PC-3 (cell line): ENCODE measurements at places on chromosomes 4 and X. TPM values are rescaled to one million over a fixed set of nuclear protein-coding genes. Genes with fewer than 3 reads are reported as not detected.

The RHOXF2 gene
- total RNA-seq: not detected in 2 replicates

The ARHGAP36 gene
- total RNA-seq: not detected in 2 replicates

DNA sequence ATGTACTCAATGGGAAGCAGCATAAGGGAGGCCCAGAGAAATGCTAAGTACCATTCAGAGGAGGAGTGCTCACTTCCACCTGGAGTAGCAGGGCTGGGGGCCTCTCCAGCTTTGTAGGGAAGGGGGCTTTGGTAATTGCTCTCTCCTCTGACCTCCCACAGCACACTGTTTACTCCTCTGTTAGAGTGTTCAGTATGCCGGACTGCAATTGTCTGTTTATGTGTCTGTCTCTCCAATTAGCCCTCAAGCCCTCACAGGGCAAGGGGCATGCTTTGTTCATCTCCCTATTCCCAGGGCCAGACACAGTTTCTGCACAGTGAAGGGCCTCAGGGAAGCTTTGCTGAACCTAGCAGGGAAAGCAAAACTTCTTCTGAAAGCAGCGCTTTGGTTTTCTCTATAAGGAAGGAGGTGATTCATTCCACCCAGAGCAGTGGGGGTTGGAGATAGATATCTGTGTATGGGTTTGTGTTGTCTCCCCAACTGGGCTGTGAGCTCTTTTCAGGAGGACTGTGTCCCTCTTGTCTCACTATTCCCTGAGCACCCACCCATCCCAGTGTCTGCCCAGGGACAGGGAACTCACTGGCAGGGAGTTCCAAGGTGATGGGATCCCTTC, 50.0 kb upstream of the VMA21 start:
- DNase-seq: no peak

- peak; percentile 64 for DNase-seq
Observed at GRCh38 chr4:27239641-27240040, 379.0 kb downstream of the STIM2 start.

- DNase-seq: no peak
Observed at GRCh38 chrX:124274438-124275181, 57.9 kb upstream of the TEX13D start.

The NLGN3 gene
- total RNA-seq: 0.23 and 0.29 TPM in 2 replicates

DNA sequence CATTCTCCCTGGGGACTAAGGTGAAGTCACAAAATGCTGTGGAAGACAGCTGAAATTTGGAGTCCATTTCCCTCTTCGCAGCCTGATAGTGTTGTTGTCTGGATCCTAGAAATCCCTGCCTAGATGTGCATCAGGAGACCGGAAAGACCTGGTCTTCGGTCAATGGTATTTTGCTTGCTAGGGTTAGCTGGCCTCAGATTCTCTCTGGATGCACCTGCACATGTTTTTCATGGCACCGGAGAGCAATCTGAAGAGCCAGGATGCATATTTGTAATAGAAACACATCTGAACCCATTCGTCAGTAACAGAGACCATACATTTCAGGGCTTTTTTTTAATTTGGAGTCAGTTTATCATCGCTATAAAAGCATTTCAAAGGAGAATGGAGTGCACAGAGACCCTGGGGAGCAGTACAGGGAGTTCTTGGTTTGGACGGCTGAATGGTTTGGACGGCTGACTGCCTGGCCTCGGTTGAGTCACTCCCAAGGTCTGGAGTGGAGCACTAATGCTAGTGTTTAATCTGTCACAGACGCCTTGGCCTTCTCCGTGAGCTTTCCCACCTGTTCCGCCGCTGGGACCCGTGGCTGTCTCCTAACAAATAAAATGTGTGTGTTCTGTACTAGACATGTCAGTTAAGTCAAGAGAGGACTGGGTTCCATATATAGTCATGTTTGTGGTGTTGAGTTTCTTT, 7.5 kb upstream of the PDLIM3 start:
- DNase-seq: no peak

DNA sequence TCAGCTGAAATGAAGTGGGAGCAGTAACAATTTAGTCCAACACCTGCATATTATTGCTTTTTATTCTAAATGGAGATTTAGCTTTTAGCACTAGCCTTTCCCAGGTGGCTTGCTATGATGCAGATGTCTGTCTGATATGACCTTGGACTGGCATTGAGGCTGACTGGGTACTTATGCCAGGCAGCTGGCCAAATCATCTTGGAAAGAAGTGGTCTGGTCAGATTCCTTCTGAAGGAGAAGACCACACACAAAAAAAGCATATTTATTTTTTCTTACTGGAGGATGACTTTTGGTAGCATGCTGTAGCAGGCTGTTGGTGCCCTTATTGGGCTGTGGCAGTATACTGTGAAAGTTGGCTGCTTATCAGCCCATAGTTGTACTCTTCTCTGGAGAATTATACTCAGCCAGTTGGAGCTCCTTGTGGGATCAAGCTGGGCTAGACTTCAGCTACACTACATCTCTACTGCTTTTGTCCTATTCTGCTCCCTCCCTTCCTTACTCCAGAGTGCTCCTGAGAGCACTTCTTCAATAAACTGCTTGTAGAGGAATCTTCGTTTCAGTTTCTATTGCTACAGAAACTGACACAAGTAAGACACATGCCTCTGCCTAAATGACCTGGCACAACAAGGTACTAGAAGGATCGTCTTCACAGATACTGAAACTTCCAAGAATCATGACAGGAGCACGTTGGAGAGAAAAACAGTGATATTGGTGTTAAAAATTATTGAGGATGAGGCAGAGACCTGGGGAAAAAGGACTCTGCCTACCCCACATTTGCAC, 196.8 kb upstream of the RPS6KA3 start:
- DNase-seq: no peak

DNA sequence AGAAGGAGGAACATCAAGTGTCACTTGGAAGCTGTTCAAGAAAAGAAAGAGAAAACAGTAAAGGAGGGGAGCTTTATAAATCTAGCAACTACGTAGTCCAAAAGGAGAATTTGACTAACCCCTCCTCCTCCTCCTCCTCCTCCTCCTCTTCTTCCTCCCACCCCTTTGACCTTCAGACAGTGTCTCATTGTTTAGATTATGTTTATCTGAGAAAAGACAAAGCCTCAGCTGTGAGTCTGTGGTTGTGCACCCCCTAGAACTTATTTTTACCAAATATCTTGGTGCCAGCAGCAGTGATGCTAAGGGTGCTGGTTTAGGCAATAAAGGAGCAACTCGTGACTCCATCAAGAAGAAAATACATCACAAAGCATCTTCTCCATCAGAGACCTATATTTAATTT, 68.9 kb upstream of the BMP2K start:
- no peak for DNase-seq

DNA sequence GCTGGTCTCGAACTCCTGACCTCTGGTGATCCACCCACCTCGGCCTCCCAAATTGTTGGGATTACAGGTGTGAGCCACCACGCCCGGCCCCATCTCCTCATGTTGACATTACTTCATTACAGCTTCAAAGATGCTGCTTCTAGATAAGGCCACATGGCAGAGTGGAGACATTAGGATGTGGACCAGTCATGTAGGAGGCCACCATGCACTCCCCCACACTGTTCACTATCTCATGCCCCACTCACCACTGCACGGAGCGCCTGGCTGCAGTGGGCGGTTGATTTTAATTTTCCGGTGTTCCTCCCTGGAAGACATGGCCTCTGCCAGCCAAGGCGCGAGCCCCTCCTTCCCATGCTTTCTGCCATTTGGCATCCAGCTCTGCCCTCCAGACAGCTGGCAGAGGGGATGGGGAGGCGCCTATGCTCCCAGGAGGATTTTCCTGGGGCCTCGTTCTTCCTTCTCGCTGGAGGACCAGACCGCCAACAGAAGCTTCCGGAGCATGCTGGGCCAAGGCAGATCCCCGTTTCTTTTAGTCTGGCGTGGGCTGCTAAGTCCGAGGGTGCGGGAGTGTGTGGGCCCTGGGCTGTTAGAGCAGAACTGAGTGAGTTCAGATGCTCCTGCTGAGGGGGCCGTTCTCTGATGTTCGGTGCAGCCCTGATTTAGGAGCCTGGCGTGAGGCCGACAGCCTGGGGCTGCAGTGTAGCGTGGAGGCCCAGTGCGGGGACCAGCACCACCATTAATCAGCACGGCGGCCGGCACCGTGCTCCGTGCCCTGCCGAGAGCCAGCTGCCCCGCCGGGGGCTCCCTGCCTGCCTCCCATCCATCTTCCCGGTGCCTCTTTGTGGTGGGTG, 93.1 kb downstream of the SORCS2 start:
- no peak for DNase-seq

DNA sequence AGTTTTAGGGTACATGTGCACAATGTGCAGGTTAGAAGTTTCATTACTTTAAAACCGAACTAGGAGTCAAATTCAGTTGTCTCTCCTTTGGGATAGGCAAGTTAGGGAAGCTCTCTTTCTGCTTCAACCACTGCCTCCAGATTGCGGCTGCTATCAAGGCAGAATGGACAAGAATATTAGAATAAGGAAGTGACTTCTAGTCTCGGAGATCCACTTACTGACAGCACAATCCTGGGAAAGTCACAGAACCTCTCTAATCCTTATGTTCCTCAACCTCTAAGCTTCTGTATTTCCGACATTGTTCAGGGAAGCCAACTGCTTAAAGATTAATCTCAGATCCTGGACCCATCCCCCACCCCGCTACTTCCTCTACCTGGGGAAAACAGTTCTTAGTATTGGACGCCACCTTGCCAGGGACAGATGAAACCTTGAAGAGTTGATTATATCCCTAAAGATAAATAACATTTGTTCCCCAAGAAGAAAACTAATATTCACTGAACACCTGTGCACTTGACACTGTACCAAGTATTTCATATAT, 2.1 kb downstream of the NUP62CL start:
- DNase-seq: no peak

DNA sequence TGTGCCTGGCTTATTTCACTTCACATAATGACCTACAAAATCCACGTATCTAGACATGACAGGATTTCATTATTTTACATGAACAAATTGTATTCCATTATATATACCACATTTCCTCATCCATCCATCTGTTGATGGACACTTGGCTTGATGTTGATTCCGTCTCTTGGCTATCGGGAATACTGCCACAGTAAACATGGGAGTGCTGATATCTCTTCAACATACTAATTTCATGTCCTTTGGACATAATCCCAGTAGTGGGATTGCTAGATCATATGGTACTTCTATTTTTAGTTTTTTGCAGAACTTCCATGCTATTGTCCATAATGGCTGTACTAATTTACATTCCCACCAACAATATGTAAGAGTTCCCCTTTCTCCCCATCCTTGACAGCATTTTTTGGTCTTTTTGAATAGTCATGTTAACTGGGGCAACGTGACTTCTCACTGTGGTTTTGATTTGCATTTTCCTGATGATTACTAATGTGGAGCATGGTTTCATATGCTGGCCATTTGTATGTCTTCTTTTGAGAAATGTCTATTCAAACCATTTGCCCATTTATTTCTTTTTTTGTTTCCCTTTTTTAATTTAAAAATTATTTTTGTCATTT, 68.9 kb downstream of the HTRA3 start:
- no peak for DNase-seq

DNA sequence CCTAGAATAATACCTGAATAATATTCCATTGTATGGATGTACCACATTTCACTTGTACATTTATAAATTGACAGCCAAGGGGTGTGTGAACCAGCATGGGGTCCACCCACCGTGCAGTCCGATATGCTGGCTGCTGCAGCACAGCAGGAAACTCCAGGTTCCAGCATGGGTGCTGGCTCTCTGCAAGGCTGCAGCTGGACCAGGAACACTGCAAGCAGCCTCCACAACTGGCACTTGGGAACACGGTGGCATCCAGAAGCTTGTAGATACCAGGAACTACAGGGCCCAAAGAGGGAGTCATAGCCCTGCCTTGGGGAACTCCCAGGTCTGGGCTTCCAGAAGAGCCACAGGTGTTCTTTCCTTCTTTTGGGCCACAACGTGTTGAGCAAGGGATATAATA, 91.2 kb downstream of the NXF2 start:
- no peak for DNase-seq

The FAM47A gene
- total RNA-seq: not detected in 2 replicates

DNA sequence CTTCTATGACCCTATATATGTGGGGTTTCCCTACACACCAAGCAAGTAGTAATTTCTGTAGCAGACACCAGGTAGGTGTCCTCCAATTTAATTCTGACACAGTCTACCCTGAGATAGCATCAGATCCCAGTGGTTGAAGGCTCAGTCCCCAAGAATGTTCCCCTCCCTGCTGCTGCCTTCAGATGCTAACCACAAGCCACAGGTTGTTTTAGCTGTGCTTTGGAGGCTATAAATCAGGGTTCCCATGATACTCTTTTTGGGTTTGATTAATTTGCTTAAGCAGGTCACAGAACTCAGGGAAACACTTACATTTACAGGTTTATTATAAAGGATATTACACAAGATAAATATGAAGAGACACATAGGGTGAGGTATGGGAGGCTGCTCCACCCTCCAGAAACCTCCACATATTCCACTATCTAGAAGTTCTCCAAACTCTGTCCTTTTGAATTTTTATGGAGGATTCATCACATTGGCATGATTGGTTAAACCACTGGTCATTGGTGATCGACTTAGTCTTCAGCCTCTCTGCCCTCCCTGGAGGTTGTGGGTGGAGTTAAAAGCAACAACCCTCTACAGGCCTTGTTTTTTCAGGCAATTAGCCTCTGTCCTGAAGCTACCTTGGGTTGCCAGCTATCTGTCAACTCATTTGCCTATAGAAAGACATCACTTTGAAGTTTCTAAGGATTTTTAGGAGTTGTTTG, 50.8 kb downstream of the GRIA2 start:
- peak; percentile 68 for DNase-seq

- DNase-seq: peak; percentile 60
Observed at GRCh38 chrX:131752493-131753198, 208.8 kb downstream of the OR13H1 start.

- peak; percentile 25 for DNase-seq
Observed at GRCh38 chr4:103400405-103400804, 202.3 kb upstream of the CENPE start.

DNA sequence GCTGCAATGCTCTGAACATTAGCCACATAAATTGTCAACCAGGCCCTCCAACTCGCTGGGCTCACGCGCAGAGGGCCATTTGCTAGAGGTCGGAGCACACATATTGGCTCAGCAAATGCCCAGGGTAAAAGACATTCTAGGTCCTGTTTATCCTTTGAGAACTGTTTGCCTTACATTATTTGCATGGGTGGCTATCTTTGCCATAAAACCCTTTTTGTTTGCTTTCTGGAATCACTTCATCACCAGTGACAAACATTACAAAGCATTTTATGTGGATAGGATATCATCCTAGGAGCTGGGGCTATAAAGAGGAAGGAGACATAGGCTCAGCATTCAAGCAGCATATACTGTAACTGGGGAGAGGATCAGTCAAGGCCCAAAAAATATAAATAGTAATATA, 149.2 kb upstream of the RAI2 start:
- peak; percentile 29 for DNase-seq

GRCh38 chrX:85569096-85569495, 189.6 kb upstream of the POF1B start:
- no peak for DNase-seq

GRCh38 chr4:151527699-151528098, 118.7 kb downstream of the FHIP1A start:
- no peak for DNase-seq

The PPP1R2C gene
- total RNA-seq: not detected in 2 replicates
